ENCODE measurements at places on chromosomes 3 and 15.

DNA sequence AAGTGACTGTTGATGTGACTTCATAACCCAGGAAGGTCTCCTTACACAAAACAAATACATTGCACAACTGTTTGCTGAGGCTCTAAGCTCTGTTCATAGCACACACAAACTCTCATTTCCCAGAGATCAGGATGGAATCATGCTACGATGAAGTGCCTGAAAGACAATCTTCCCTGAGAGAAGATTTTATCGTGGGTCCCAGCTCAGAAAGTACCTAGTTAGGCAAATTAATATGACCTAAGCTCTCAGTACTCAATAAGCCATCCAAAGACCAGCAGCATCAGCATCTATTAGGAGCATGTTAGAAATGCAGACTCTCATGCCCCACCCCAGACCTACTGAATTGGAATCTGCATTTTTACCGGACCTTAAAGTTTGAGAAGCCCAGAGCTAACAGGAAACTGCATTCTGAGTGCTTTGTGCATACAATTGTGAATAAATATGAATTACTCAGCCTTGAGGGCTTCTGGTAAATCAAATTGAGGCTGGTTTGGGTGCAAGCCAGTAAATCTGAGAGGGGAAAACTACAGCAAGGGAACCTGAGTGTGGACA is 161.5 kb upstream of the C2CD4B start:
- DNase-seq = no peak

DNA sequence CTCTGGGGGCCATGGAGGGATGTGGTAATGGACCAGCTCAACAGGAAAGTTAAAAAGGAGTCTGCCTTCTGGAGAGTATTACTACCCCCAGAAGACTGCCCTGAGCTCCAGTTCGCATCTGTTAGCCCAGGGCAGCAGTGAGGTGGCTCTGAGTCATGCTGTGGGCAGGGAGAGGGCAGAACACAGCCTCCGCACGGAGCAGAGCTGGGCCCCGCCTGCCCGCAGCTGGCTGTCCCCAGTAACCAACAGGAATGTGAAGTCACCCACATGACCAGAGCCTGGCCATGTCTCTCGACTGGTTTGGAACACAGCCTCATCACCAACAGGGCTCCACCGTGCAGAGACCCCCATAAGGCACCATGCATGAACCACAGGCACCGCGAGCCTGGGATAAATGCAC is 62.1 kb downstream of the CYFIP1 start:
- DNase-seq = no peak

GRCh38 chr15:39281094-39281493 is 299.8 kb upstream of the THBS1 start:
- no peak for DNase-seq

GRCh38 chr3:126537730-126538281 is 13.9 kb downstream of the CHST13 start:
- DNase-seq = no peak

GRCh38 chr15:45810201-45810600 is 175.4 kb downstream of the SQOR start:
- no peak for DNase-seq

- no peak for DNase-seq
Observed at GRCh38 chr3:127149621-127150310, 43.2 kb upstream of the PRR23E start.

DNA sequence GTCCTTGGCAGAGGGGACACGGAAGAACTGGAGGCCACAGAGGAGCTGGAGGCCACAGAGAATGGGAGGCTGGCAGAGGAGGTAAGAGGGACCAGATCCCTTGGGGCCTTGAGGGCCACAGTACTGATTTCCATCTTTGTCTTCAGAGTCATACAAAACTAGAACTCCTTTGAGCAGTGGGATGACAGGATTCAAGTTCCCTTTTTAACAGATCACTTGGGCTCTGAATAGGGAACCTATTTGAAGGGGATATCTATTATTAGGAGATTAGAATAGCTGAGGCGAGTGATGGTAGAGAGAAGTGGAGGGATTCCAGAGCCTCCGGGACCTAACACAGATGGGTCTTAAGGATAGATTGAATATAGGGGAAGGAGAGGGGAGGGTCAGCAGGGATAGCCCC is 55.7 kb downstream of the OXNAD1 start:
- DNase-seq = no peak

- no peak for DNase-seq
Observed at GRCh38 chr15:61195116-61196002, 33.7 kb downstream of the RORA start.

- no peak for DNase-seq
Observed at GRCh38 chr3:173857154-173857553, 459.6 kb downstream of the NLGN1 start.

- DNase-seq = no peak
Observed at GRCh38 chr3:58175187-58175436, 35.7 kb downstream of the DNASE1L3 start.

DNA sequence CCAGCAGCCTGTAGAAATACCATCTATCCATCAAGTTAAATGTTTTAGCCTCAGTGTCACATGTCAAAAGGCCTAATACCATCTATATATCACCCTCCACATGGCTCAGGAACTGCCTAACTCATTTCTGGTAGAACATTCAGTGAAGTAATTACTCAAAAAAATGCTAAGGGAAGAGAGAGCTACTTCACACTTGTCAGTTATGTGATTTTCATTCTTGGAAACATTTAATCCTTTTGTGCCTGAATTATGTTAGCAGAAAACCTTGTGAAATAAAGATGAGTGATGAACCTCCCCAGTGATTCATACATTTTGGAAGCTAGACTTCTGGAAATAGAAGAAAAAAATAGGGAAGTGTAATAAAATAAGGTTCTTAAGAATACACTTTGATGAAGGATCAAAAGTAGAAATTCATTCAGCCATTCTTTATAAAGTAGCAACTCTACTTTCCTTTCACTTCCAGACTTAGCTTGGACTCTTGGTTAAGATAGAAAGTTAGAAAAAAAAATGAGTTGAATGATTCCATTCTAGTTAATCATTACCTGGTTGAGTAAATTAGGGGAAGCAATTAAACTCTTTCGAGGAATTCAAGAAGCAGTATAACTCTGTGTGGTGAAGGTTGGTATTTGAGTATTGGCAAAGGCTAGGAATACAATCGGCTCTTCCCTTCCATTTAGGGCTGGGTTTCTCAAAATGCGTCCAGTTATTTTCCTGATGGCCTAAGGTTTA is 3.6 kb downstream of the OTOL1 start:
- DNase-seq = no peak
